ENCODE measurements at places on chromosomes 13 and 19.

GRCh38 chr13:33611121-33611805 lies 206.7 kb upstream of the RFC3 start:
- no peak for DNase-seq

GRCh38 chr19:44626048-44626624 lies 12.8 kb downstream of the IGSF23 start:
- no peak for DNase-seq

- DNase-seq = no peak
Measured at GRCh38 chr13:30805132-30805537, 69.8 kb downstream of the ALOX5AP start.

DNA sequence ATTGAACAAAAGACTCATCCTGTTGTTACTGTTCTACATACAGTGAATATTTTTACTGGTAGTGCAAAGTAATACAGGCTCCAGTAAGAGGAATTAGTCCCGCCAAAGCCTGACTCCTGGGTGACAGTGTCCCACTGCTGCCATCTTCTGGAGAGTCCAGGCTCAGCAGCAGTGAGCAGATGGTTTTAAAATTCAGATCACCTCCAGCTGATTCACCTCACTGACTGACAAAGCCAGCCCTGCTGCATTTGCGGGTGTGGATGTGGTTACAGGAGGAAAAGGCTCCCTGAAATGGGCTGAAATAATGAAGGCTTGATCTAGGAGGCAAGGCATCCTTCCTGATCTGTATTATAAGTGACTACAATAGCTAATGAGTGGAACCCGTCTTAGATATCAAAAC lies 18.3 kb downstream of the PABPC3 start:
- DNase-seq = no peak

- DNase-seq = no peak
Measured at GRCh38 chr19:56619121-56619520, 23.8 kb upstream of the SMIM17 start.

GRCh38 chr13:22336460-22336859 lies 665.6 kb downstream of the FGF9 start:
- DNase-seq = no peak

DNA sequence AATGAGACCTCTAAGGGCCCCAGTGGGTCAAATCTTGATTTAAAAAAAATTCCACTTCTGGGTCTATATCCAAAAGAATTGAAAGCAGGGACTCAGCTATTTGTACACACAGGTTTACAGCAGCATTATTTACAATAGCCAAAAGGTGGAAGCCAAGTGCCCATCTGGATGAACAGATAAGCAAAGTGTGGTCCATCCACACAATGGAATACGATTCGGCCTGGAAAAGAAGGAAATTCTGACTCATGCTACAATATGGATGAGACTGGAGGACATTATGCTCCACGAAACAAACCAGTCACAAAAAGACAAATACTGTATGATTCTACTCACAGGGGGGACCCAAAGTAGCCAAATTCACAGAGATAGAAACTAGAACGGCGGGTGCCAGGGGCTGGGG lies 76.7 kb downstream of the CACNA1A start:
- DNase-seq = no peak

DNA sequence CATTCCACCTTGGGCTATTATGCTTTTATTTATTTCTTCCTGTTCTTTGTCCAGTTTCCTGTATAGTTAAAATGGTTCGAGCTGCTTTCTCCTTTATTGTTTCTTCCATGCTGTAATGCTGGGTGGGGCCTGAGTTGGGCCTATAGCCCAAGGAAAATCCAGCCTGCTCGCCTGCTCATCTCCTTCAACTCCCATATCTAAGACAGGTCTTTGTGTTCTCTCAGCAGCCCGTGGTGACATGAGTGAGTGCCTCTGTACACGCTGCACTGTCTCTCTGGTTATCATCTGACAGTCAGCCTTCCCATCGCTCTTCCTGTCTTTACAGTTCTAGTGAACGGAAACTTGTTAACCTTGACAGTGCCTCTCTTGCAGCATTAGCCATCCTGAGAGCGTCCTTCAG lies 221.9 kb upstream of the SLC10A2 start:
- no peak for DNase-seq

GRCh38 chr13:110138700-110139036 lies 168.3 kb downstream of the COL4A1 start:
- no peak for DNase-seq

DNA sequence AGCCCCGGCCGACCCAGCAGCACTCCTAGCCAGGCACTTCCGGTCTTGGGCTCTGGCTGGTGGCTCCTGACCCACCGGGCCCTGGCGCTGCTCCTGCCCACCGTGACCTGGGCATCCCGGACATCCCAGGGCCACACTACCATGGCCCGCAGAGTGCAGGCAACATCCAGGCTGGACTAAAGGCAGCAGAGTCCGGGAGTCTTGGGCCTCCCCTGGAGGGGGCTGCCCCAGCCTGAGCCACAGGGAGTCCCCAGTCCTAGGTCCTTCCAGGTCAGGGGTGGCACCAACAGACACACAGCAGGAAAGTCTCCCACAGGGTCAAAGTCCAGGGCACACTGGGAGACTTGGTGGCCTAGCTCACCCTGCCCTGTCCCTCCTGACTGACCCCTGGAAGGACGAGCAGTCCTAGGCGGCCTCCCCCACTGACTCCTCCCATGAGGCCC lies 10.8 kb downstream of the LSM4 start:
- DNase-seq = no peak

DNA sequence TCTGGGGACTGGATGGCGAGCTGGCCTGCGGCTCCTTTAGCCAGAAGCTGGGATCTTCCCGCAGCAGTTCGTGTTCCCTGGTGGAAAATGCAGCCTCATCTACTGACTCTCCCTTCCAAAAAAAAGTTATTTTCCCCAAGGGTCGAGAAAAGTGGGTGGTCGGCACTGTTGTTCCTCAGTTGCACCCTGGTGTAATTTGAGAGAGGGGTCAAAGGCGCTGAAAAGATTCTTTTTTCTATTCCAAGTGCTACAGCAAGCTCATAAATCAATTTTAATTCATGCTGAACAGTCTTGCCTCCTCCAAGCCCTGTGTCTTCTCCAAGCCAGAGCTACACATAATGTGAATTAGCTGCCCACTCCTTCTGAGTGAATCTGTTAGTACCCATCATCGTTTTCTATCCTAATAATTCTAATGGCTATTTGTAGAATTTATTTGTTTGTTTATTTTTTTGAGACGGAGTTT lies 774 bp downstream of the SLC25A15 start:
- no peak for DNase-seq

- DNase-seq = no peak
Measured at GRCh38 chr13:107457686-107458085, 757.6 kb downstream of the LIG4 start.

GRCh38 chr19:48713041-48713863 lies 6.3 kb downstream of the MAMSTR start:
- no peak for DNase-seq

Measured in NCI-H1436 treated with DMSO at 0.1 percent for 48 hours (cell line).